Ecto neural progenitor cell (in vitro differentiated cells): ENCODE measurements at places on chromosomes 13 and 19.

GRCh38 chr13:31073859-31074718 lies 87.6 kb downstream of the HSPH1 start:
- no peak for DNase-seq

GRCh38 chr13:112097770-112098169 lies 30.8 kb downstream of the SOX1 start:
- no peak for DNase-seq

GRCh38 chr19:7698583-7698982 lies 3.3 kb downstream of the FCER2 start:
- DNase-seq = no peak

DNA sequence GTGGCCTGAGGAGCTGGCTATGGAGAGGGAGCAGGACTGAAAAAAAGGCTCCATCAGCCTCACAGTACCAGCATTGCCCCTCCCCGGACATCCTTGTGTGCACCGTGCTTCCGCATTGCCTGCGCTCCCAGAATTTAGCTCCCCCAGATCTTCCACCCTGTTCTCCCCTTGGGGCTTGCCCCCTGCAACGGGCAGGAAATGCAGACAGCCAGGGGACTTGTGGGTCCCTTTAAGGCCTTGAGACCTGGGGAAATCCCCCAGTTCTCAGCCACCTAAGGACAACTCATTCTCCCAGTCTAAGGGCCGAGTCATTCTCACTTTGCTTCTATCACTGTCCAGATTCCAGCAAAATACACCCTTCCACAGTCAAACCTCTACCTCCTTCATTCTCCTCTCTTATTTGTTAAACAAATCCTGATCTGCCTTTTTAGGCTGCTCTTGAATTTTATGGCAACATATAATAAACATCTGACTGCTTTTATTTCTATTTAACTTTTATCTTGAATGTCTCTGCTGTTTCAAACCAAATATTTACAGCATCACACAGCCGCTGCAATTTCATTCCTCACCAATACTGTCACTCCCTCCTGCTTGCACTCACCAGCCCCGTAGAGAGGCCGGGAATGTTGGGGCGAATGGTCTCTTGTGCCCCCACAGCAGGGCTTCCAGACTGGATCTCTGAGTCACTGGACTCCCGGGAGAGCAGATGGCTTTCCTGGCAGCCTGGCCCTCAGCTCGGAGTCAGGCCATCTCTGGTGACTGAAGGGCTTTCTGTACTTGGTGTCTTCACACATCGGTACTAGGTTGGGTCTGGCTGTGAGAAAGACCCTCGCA lies 221.9 kb downstream of the TSHZ3 start:
- no peak for DNase-seq

DNA sequence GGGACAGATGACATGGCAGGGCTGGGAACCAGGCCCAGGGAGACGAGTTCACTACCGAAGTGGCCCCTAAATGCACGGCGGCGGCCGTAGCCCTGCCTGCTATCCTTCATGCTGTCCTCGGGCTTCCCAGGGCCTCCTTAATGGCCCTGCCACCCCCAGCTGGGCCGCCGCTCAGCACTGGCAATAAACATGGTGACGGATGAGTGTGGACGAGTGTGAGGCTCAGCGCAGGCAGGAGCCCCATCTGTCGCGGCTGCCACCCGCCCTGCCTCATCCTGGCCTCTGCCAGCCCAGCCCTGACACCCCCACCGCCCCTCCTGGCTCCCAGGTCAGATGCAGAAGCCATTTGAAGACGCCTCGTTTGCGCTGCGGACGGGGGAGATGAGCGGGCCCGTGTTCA lies 13.6 kb downstream of the PIN1 start:
- no peak for DNase-seq
